ENCODE measurements at places on chromosomes 7 and 10.

DNA sequence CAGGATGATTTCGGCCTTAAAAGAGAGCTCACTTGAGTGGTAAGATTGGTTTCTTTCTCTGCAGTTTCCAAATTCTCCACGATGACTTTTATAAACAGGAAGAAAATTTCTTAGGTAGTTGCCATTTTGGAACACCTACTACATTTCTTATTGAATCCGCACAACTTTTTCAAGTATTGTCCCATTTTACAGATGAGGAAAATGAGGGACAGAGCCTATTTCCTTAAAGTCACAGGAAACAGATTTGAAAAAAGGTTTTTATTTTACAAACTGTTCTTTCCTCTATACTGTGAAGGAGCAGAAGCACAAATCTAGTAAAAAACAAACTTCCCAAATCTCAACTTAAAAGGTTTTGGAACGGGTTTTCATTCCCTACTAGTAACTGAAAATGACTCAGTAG is 2.7 kb downstream of the YWHAG start:
- DNase-seq = no peak

DNA sequence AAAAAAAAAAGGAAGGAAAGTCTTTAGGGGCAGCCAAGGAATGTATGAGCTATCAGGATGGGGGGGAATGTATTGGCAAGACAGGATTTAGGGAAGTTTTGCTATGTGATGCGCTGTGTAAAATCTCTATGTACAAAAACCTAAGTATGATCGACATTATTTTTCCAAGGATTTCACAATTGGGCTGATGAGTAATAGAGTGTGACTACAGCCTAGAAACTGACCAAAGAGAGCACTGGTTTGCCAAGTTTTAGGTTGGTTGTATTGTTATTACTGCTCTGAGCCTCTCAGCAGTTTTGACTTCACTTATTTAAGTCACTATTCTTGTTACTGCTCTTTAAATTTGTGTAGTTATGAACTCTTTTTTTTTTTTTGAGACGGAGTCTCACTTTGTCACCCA is 107.3 kb downstream of the NRCAM start:
- no peak for DNase-seq

- no peak for DNase-seq
Measured at GRCh38 chr10:70539471-70539870, 60.9 kb downstream of the PALD1 start.

DNA sequence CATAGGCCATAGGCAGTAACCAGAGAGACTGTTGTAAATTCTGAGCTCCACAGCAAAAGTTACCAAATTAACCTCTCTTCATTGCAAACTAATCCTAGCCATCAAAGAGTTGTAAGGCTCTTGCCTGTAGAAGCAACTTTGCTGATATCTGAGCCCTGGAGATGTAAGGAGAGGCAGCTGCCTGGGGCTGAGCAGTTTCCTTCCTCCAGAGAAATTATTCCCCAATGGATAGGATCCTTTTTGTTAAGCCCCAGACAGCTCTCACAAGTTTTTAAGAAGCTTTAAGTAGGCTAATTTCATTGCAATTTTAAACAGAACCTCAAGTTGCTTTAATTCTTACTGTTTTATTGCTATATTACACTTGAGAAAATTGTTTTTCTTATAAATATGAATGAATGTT is 211.1 kb downstream of the GALNT17 start:
- no peak for DNase-seq

- no peak for DNase-seq
Measured at GRCh38 chr10:109426987-109427386, 496.3 kb downstream of the XPNPEP1 start.

DNA sequence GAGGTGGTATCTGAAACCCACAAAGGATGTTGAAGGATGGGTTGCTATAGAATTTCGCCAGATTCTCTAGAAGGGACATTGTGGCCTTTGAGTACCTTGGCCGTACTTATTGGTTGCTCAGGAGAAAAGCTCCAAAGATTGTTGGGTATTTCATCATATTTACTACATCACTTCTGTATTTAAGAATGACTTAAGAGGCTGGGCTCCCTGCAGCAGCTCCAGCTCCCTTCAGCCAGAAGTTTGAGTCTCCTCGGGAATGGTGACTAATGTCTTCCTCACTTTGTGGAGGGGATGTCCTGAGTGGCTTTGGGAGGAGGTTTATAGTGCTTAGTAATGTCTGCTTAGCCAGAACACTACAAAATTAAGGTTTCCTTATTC is 18.1 kb downstream of the MINDY4 start:
- no peak for DNase-seq

- DNase-seq = no peak
Measured at GRCh38 chr10:48195803-48196202, 78.7 kb downstream of the FRMPD2 start.

DNA sequence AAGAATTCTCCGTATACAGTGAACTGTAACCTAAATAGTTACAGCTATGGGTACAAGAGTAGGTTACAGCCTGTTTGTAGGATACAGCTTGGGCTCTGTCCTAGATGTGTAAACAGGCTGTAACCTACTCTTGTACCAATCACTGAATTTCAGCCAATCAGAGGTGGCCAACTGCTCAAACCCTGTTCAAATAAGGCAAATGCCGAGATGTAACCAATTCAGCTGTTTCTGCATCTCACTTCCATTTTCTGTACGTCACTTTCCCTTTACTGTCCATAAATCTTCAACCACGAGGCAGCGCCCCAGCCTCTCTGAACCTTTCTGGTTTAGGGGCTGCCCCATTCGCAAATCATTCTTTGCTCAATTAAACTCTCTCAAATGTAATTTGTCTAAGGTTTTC is 8.3 kb upstream of the MMP21 start:
- DNase-seq = no peak

DNA sequence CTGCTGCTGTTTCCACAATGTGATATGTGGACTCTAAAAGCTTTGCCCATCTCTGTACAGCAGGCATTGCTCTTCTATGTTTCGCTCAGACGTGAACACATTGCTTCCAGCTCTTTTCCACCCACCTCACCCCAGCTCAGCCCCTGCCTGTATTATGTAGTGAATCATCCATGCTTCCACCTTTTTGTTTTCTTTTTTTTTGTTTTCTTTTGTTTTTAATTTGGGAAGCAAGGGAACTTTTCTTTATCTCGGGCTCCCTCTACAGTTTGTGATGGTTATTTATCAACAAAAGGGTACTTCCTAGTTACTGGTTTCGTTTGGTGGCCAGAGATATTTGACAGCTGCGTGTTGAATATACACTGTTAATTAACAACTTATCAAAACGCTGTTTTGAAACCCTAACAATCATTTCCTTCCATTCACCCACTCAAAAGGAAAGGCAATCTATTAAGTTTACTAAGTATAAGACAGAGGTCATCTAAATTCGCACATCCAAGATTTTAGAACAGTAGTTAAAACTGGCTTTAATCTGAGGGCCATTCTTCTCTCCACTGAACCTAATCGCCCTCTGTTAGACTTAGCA is 127.9 kb upstream of the STK17A start:
- no peak for DNase-seq

- no peak for DNase-seq
Measured at GRCh38 chr7:5431560-5432015, 8.0 kb upstream of the TNRC18 start.

DNA sequence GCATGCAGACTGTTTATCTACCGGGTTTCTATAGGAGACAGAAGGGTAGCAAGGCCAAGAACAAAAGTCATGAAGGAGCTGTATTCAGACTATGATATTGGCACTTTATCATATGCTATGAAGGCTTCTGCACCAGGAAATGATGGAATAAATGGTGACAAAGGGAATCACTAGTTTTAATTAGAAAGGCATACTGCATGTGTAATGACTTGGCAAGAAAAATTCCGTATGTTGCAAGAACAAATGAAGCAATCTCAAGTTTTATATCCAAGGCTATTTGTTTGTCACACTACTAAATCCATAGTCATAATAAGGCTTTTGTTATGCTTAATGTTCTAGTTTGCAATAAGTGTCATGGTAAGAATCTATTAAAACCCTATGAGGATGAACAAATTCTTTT is 230.9 kb downstream of the ZEB1 start:
- DNase-seq = no peak

DNA sequence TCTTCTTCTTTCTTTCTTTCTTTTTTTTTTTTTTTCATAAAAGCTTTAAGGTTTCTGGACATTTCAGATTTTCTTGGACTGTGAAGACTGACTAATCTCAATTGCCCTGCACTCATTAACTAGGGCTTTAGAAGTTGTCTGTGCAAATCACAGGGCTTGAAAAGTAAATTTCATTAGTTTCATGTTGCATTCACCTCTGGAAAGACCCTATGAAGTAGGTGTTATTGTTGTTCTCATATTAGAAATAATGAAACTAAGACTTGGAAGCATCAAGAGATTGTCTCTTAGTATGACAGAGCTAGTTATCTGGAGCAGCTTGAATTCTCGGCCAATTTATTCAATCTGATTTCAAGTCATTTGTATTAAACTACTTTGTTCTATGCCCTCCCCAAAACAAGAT is 28.2 kb upstream of the SEMA3D start:
- no peak for DNase-seq

DNA sequence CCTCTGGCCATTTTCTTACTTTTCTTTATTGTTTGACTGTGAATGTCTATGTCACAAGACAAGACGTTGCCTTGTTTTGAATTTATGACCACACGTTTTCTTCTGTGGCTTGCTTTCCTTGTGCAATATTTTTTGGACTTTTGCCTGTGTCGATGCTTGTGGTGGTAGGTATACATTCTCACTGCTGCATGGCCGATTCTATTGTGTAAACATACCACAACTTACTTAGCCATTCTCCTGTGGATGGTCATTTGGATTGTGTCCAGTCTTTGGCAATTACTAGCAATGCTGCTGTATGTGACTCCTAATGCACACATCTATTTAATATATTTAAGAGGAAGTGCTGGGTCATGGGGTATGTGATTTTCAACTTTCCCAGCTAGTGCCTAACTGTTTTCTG is 18.0 kb upstream of the DLG5 start:
- no peak for DNase-seq

DNA sequence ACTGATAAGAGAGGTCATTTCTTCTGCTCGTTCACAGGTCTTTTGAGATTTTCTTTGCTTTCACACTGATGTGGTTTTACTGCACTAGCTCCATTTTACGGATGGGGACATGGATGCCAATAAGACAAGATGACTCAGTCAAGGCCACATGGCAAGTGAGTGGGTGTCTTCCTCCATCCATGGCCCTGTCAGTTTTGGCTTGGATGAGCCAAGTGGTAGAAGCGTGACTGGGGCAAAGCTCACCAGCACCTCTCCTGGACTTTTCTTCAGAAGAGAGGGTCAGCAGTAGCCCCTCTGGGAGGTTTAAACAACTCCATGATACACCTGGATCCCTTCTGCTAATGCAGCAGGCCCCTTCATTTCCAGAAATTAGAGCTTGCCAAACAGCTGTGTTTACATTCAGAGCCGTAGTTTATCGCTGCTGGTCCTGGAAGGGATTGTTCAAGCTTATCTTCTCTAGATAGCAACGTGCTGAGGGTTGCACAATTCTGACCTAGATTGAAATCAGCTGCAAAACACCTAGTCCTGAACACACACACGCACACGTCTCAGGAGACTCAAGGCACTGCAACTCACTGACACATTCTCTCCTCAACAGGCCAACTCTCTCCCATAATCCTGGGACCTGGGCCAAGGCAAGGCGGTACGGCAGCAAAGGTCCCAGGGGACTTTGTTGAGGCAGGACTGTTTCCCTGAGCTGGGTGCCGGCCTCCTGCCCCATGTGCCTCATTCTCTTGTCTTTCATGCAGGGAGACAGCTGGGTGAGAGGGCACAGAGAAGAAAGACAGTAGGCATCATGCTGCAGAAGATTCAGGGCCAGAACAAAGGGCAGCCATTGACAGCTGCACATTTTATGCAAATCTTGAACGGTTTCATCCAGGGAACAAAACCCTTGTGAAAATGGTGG is 14.2 kb upstream of the PDCD4 start:
- DNase-seq = no peak

GRCh38 chr7:93013446-93014061 is 104.2 kb downstream of the SAMD9 start:
- DNase-seq = no peak

DNA sequence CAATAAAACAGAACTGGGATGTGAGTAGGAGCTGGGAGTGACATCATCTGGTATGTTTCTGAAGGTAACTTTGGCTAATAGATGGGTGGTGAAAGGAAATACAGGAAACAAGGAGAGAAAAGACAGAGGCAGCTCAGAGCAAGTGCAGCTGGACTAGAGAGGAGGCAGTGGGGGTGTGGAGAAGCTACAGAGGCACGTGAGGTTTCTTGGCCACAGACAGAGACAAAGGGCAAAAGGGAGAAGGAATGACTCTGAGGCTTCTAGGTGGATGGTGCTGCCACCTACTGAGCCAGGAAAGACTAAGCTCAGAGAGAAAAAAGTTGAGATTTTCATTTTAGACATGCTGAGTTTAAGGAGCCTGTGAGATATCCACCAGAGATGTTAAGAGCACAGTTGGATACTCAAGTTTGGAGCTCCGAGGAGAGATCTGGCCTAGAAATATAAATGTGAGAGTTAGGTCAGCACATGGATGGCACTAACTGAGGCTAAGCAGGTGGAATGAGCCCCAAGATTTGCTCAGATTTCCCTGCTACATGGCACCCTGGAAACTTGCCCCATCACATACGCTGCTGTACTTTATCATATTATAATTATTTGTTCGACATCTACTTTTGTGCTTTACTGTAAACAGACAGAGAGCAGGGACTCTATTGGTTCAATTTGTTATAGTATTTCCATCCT is 293.0 kb upstream of the IMMP2L start:
- no peak for DNase-seq

GRCh38 chr10:114246679-114247305 is 7.7 kb downstream of the VWA2 start:
- DNase-seq = no peak

Measured in NCI-H187 treated with DMSO at 0.1 percent for 48 hours (cell line).